ENCODE measurements at places on chromosomes 7 and 10.
A peak's percentile ranks its signal among the peaks of the same experiment; 100 is the strongest.

GRCh38 chr7:132893560-132893959 is 188.3 kb downstream of the CHCHD3 start:
- DNase-seq, result no peak

GRCh38 chr10:71078454-71079145 is 133.8 kb upstream of the UNC5B start:
- DNase-seq, result no peak

DNA sequence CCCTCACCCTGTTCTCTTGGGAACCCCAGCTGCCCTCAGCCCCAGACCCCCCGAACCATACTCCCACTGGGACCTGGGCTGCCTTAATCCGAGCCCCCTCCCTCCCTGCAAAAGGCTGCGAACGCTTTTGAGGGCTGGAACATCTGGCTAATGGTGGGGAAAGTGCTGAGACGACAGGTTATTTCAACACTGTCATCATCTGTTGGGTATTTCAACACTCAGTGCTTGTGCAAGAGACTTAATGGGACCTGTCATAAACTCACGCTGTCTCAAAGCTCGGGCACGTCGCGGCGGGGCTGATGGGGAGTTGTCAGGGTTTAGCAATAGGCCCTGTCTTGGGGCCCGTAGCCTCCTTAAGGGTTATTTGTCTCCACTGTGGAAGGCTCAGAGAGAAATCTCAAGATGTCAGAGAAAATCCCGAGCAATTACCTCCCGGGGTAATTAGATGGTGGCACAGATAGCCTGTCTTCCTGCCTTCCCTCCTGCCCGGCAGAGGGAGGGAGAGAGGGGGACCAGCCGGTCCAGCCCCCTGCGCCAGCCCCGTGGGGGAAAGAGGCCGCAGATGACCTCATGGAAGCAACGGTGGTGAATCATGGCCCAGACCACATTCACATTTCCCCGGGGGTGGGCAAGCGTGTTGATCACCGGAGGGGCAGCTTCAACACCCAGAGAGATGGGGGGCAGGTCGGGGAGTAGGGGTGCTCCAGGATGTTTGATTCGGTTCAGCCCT is 88.7 kb upstream of the MYL10 start:
- DNase-seq, result no peak

GRCh38 chr7:98557538-98558031 is 59.5 kb upstream of the NPTX2 start:
- DNase-seq, result no peak

DNA sequence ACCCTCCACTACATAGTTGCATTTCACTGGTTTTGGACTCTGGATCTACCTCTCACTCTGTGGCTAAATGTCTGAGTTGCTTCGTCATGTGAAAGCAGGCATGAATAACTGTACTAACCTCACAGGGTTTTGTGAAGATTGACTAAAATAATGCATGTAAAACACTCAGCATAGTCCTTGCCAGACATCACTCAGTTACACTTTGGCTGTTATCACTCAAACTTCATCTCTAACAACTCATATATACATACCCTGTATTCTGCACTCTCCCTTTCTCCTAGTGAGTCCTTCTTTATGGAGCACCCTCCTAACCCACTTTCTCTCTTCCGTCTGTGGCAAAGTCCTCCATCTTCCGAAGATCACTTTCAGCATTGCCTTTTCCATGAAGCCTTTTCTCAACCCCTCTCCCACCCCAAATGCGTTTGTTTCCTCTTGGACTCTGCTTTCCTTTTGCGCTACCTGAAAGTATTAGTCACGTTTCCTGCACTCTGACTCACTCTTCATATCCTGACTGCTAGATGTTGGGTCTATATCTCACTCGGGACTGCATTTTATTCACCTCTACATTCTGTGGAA is 72.6 kb downstream of the OSBPL3 start:
- no peak for DNase-seq

- no peak for DNase-seq
These were observed 113.9 kb downstream of the DIP2C start for GRCh38 chr10:575402-576129.

DNA sequence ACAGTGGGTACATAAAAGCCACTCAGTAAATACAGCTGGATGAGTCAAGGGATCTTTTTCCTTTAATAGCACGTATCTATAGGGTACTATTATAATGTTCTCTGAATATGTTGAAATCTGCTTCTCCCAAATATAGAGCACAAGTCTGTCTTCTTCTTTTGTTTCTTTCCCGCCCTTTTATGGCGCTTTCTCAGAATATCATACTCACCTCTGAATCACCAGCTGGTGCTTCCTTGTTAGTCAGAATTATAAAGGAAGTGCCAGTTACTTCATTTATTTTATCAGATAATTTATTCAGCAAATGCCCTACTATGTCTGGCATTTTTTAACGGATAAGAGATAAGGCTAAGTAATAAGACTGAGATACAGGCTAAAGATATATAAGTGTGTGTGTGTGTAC is 772.9 kb downstream of the SORCS3 start:
- no peak for DNase-seq

GRCh38 chr10:109743574-109743973 is 179.7 kb downstream of the XPNPEP1 start:
- no peak for DNase-seq

GRCh38 chr7:27329909-27330308 is 87.3 kb downstream of the EVX1 start:
- DNase-seq, result no peak

DNA sequence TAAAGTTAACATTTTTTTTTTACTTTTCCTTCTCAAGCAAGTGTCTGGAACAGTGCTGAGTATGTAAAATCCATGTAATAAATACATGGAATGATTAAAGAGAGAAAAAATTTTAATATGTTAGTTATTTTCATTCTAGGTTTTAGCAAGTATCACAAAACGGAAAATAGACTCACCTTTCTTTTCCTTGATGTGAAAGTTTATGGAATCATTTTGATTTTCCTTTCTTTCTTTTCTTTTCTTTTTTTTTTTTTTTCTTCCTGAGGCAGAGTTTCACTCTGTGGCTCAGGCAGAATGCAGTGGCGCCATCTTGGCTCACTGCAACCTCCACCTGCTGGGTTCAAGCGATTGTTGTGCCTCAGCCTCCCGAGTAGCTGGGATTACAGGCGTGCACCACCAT is 28.1 kb downstream of the SMNDC1 start:
- DNase-seq, result no peak

DNA sequence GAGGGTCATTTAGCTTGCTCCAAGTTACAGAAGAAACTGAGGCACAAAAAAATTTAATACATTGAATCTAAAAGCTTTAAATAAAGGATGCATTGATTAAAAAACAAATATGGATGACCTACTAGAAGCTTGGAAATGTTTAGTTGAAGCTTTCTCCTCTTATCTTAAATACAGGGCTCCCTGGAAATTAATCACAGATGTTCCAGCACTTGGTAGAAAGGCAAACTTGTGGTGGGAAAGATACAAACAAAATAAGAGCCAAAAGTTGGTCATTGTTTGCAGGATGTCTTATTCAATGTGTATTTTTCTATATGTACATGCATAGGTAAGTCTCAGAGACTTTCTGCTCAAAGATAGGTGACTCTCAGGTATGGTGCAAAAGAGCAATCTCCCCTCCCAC is 40.7 kb upstream of the LYZL1 start:
- no peak for DNase-seq

DNA sequence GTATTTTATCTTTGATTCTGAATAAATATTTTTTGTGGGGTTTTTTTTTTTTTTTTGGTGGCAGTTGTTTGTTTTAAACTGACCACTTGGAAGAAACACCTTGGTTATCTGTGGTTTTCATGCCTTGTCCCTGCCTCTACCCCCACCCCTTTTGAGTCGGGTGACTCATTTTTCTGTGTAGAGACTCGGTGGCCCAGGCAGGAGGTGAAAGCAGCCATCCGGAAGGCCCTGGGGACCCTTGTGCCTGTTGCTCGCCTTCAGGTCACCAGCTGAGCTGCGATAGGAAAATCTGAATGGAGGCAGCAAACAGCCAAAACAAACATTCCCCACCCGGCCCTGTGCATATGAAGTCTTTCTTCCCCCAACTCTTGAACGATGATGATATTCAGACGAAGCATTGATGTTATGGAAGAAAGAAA is 22.8 kb downstream of the CYP17A1 start:
- DNase-seq, result no peak

DNA sequence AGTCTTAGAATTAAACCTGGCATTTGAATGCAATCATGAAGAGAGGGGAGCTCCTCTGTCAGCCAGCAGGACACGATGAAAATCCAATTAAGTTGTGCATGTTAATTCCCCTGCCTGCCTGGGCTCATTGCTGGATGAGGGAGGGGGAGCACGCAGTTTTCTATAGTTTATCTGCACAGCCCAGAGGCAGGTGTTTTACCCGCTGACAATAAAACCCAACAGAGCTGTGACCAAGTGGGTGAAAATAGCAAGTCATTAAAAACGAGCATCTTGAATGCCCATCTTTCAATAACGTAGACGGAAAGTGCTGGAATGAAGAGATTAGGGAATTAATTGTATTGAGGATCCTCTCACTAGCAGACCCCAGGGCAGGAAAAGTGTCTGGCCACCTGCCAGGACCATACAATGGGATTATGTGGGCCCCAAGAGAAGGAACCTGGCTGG is 100.1 kb upstream of the FAM20C start:
- DNase-seq, result no peak

GRCh38 chr10:126155528-126155927 is 232.7 kb downstream of the ADAM12 start:
- DNase-seq, result no peak

- no peak for DNase-seq
These were observed 163.7 kb downstream of the BAMBI start for GRCh38 chr10:28840971-28841370.

DNA sequence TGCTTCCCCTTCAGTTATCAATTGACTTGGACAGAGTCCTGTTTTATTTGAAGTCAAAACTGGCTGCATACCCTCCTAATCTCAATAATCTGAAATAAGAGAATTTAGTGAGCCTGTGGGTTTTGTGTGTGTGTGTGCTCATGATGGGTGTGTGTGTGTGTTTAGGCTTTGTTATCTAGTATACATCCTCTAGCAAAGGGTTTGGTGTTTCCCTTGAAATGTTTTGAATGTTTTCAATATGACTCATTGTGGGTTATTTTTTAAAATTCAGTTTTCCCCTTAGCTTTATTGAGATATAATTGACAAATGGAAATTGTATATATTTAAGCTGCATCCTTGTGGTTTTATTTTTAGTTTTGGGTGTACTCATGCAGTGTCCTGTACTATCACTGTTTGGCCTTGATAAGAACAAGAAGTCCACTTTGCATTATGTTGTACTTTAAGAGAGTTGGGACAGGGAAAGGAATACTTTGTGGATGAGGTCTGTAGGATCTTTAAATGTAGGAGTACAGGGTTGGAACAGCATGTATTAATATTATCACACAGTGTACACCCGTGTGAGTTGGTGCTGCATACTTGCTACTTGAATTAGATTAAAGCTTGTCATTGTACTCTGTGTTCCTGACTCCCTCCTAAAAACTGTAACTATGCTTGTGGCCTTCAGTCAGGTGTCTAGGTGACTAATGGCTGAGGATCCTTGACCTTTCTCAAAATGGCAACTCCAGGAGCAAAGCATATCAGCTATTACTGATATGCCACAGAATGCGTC is 58.3 kb downstream of the VCL start:
- DNase-seq, result no peak

GRCh38 chr7:116431787-116432526 is 67.6 kb upstream of the CAV2 start:
- no peak for DNase-seq

GRCh38 chr7:132187869-132188789 is 388.1 kb downstream of the PLXNA4 start:
- DNase-seq, result no peak

DNA sequence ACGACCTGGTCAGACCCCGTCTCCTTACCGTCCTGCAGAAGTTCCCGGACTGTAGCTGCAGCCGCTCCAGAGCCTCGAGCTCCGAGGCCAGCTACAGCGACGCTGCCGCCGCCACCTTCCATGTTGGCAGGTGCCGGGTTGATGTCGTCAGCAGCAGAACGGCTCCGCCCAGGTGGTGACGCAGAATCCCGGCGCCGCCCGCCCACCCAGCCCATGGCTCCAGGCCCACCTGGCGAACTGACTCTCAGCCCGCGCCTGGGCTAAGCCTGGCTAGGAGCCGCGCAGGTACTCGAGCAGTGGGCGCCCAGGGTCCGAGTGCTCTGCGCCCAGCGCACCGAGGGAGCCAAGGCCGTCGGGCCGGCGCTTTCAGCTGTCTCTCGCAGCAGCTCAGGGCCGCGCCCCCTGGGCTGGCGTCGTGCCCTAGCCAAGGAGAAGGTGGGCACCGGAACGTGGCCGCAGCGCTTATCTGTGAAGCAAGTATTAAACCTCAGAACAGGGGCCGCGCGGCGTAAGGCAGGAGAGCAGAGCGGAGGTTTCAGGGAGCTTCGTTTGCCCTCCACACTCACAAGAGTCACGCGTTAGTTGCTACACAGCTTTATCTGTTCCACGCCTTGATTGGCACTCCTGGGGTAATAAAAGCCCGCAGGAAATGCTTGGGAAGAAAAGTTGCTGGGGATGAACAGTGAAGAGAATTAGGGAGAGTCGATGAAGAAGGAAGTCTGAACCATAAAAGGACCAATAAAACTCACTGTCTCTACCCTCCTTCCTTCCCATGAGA is at the start of the genes COG5 and DUS4L:
COG5 (minus strand) TSS at position 146 of the 778 bp plus-strand sequence; CDS start at position 122, 24 bp downstream.
DUS4L (plus strand) TSS at position 197 of the 778 bp plus-strand sequence. CDS start 3,100 bp downstream, outside the sequence.
- DNase-seq, result peak; percentile 14

- no peak for DNase-seq
These were observed 21.5 kb downstream of the TEX36 start for GRCh38 chr10:125661431-125661940.

DNA sequence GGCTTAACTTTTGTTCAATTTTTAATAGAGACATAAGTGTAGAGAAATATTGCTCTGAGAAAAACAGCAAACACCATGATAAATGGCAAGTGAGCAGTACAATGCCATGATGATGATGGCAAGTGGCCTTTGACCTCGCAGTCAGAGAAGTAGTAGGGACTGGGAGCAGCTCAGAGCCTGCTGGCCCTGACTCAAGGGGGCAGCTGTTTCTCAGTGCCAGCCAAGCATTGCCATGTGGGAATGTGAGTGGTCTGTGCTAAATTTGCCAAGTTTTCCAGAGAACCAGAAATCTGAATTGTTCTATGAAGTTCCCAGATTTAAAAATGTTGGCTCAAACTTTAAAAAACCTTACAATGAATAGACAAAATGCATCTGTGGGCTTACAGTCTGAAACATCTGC is 187.9 kb downstream of the BICC1 start:
- DNase-seq, result no peak

DNA sequence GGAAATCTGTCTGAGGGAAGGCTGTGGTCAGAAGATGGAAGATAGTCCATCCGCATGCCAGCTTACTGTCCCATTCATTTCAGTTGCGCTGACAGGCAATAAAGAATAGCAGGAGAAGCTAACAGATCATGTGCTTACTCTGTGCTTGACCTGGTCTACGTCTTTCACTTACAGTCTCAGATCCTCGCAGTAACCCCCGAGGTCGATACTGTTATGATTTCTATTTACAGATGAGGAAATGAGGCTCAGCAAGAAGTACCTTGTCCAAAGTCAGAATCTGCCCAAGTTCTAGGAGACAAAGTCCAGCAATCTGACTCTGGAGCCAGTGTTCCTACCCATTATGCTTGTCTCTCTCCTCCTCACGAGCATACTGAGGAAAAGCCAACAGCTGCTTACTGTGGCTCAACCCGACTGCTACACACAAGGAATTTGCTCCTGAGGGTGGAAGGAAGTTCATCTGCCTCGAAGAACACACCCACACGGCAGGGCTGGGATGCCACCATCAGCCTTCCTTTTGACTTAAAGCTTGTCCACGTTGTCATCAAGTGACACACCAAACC is 74.2 kb downstream of the MINPP1 start:
- no peak for DNase-seq

GRCh38 chr7:18461785-18462467 is 33.6 kb upstream of the HDAC9 start:
- no peak for DNase-seq
